ENCODE measurements at places on chromosomes 6 and 20. TPM values are rescaled to one million over a fixed set of nuclear protein-coding genes. Genes with fewer than 3 reads are reported as not detected.
A peak's percentile ranks its signal among the peaks of the same experiment; 100 is the strongest.

FOXF2 gene
- 170 TPM for total RNA-seq

GRCh38 chr6:163729127-163729872 is 314.8 kb downstream of the QKI start:
- DNase-seq, result no peak

XKR7 gene
- total RNA-seq, result not detected

NKX2-2 gene
- not detected for total RNA-seq

LY6G6D gene
- total RNA-seq, result not detected

- peak; percentile 90 for DNase-seq
Measured at GRCh38 chr20:59782986-59783640, 150.3 kb downstream of the SYCP2 start.

DNA sequence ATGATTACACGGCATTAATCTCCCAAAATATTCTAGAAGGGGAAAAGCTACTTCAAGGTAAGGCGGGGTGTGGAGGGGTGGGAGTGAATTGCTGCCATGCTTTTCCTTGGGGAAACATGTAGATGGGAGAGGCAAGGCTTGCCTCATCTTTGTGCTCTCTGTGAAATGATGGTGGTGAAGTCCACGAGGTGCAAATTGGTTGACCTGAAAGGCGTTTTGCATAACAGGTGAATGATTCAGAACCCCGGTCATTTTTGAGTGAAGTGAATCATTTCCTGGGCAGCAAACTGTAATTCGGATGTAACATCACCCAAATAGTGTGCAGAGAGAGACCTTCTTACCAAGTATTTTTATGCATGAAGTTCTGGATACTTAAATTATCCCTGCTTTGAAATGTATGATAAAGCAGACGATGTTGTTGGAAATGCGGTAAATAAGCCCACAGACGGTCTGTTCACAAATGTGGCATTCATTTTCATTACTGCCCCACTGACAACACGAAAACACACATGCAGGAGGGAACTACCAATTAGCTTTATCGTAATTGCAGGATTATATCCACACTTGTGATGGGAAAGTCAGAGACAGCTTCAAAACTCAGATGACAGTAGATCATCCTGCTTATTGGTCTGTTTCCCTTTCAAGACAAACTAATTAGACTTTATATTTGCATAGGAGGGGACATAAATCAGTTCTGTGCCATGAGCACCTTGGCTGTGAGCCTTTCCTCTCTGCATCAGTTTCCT is 3.0 kb downstream of the CDH4 start:
- no peak for DNase-seq

DNA sequence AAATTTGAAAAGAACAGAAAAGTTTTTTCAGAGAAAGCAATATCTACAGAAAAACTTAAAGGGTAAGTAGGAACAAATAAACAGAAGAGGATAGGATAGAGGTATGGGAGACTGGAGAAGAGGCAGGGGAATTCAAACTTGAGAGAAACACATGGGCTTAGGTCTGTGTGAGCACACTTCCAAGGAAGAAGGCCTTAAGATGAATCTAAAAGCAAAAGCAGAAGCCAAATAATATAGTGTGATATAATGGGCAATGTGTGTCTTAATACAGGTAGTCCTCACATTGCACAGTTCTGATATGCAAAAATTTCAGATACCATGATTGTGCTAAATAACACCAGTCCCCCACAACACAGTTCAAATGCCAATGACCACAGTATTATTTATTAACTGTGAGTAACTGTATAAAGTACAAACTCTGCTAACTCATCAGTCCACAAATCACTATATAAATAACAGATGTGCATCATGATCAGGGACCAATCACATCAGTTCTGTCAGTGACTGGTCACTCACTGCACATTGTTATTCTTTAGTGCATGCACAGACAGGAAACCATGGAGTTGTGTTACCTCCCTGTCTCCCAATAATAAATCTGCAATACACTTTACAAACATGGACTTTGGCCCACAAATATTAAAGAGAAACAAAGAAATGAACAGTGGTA is 18.6 kb downstream of the SNX14 start:
- no peak for DNase-seq

RIMS4 gene
- total RNA-seq, result 1.9 TPM

DNA sequence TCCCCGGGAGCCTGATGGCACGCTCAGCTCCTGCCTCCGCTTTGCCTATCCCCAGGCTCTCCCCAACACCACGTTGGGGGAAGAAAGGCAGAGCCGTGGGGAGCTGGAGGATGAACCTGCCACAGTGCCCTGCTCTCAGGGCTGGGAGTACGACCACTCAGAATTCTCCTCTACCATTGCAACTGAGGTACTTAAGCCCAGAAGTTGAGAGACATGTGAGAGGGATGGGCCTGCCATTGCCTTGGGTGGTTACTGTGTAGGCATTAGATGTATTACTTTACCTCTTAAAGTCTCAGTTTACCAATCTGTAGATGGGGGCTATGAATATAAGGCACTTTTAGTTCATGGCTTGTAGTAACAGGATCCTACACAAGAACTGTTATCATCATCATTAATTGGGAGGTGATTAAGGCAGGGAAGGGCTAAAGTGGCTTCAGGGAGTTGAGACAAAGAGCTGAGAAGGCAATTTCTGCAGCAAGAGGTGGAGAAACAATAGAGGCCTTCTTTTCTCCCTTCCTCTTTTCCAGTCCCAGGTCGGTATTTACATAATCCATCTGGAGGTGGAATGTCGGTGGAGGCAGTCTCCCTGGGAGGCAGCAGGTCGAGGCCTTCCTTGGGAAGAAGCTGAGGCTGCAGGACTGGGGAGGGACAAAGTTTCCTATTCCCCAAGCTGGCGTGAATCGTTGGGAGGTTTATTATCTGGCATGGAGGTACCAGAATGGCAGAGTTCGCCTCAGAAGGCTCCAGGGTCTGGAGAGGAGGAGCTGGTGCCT is 691 bp downstream of the SLC22A7 start:
- DNase-seq, result no peak

PTK6 gene
- total RNA-seq, result 0.29 TPM

GRCh38 chr6:151009576-151009975 is 144.1 kb downstream of the MTHFD1L start:
- no peak for DNase-seq

- no peak for DNase-seq
Measured at GRCh38 chr20:34131491-34131890, 19.4 kb upstream of the EIF2S2 start.

ANKRD66 gene
- not detected for total RNA-seq

- DNase-seq, result no peak
Measured at GRCh38 chr20:10110151-10110550, 75.4 kb downstream of the ANKEF1 start.

BANF2 gene
- not detected for total RNA-seq

DNA sequence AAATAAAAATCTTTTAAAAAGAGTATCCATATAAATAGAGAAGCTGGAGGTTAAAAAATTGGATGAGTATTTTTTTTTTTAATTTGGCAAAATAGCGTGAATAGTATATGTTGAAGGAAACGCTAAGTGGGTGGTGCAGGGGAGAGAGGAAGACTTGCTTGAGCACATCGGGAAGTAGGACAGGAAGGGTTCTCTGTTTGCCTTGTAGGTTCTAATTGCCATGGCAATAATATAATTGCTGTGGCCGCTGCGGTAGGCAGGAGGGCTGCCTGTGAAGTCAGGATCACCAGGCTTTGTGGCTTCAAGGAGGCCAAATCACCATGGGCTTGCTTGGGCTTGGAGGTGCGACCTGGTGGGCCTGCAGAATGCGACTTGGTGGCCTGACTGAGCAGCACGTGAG is 35.1 kb downstream of the IGF2R start:
- no peak for DNase-seq

DNA sequence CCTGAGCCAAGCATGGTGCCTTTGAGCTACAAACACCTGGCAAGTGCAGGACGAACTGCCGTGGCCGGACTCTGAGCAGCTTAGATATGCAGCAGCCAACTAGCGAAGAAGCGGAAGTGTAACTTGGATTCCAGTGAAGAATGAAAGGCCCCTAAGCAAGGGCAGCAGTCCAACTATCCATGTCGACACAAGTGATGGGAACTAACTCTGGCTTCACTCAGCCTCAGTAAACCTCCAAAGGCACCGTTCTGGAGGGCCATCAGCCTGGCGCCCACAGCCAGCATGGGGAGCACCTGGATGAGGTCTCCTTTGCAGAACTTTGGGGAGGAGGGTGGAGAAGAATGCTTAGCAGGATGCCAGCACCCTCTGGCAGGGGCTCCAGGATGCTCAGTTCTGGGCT is 78.4 kb upstream of the MLN start:
- DNase-seq, result no peak

- no peak for DNase-seq
Measured at GRCh38 chr20:6053776-6054688, at the start of gene LRRN4. TSS of gene LRRN4 (minus strand) at chr20:6054060. CDS start at chr20:6052799, 1,261 bp downstream.

GRCh38 chr6:117481278-117481925 is 1.1 kb upstream of the DCBLD1 start:
- no peak for DNase-seq

DNA sequence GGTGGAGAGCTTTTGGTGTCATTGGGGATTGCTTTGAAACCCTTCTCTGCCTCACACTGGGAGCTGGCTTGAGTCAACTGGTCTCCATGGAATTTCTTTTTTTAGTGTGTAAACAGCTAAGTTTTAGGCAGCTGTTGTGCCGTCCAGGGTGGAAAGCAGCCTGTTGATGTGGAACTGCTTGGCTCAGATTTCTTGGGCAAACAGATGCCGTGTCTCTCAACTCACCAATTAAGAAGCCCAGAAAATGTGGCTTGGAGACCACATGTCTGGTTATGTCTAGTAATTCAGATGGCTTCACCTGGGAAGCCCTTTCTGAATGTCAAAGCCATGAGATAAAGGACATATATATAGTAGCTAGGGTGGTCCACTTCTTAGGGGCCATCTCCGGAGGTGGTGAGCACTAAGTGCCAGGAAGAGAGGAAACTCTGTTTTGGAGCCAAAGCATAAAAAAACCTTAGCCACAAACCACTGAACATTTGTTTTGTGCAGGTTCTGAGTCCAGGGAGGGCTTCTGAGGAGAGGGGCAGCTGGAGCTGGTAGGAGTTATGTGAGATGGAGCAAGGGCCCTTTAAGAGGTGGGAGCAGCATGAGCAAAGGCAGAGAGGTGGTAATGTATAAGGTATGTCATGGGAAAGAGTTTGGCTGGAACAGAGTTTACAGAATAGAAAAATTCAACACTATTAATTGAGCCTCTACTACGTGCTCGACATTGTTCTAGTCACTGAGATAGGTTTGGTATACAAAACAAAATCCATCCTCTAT is 31.2 kb downstream of the SRSF3 start:
- DNase-seq, result no peak

DNA sequence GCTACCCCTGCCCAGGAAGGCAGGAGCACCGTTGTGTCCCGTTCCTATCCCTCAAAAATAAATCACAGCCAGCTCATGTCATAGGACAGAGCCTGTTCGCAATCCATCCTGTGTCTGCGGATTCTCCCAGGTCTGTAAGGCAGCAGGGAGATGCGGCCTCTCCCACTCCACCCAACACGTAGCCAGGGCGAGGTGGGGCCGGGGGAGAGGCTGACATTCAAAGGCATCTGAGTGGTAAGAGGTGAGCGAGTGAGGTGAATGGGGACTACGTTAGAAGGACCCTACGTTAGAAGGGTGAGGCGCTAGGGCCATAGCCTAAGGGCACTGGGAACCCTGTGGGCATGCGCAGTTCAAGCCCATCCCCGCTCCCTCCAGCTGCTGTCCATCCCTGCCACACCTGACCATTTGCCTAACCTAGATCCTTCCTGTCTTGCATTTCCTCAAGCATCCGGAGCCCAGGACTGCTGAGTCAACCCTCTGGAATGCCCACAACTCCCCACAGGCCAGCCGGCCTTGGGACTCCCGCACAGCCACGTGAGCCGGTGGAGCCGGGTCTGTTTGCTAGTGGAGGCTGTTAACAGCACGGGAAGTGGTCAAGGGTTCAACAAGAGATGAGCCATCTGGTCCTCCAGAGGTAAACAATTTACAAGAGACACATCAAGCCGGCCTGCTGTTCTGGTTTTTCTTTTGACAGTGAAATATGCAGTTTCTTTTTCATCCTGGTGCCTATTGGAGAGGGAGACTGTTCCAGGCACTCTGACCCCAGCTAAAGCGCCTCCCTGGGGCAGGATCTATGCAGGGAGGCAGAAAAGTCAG is 45.9 kb downstream of the RIPOR3 start:
- peak; percentile 97 for DNase-seq

- DNase-seq, result no peak
Measured at GRCh38 chr6:169513478-169514193, 188.2 kb downstream of the WDR27 start.

DNA sequence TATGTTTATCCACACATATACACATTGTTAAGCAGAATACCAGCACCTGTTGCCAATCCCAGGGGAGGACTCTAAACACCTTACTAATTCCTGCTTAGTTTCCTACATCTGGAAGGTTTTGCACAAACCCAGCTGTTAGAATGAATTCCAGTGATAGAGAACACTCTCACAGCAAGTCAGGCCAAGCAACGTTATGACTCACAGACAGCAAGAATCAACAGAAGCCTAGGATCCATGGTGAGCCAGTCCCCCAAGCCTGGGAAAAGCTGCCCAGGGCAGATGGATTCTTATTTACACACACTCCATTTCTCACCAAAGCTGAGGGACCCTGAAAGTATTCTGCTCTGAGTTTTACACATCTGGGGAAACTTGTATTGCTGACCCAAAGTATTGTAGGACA is 291.7 kb downstream of the SLC35F1 start:
- DNase-seq, result no peak

- no peak for DNase-seq
Measured at GRCh38 chr20:44544263-44544662, 22.4 kb upstream of the SERINC3 start.

- DNase-seq, result no peak
Measured at GRCh38 chr6:107173779-107174178, 58.5 kb upstream of the BEND3 start.

C4B gene
- total RNA-seq, result 45.3 TPM

- no peak for DNase-seq
Measured at GRCh38 chr6:87357479-87358196, 13.0 kb downstream of the C6orf163 start.

DNA sequence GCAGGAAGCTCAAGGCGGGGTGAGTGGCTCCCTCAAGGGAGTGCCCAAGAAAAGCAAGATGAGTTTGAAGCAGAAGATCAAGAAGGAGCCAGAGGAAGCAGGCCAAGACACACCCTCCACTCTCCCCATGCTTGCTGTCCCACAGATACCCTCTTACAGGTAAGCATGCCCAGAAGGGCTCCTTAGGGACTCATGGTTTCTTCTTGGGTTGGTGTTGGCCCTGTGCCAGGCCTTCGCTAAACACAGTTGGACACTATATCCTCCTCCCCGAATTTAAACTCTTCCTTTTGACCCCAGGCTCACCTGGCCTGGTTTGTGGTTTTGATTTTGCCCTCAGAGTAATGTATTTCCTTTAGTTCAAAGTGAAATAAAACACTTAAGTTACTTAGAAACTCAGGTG is 5.1 kb downstream of the BRPF3 start:
- no peak for DNase-seq

GRCh38 chr6:30344868-30345671 is at the start of gene RPP21:
TSS of gene RPP21 (plus strand) at chr6:30345156. CDS start at chr6:30345172, 16 bp downstream.
- no peak for DNase-seq

SMLR1 gene
- not detected for total RNA-seq

- DNase-seq, result no peak
Measured at GRCh38 chr20:62097881-62098407, 24.3 kb upstream of the LSM14B start.

All from esophagus muscularis mucosa (tissue), 4 donors.